ENCODE measurements at places on chromosomes 3 and 15. TPM values are rescaled to one million over a fixed set of nuclear protein-coding genes. Genes with fewer than 3 reads are reported as not detected.

DNA sequence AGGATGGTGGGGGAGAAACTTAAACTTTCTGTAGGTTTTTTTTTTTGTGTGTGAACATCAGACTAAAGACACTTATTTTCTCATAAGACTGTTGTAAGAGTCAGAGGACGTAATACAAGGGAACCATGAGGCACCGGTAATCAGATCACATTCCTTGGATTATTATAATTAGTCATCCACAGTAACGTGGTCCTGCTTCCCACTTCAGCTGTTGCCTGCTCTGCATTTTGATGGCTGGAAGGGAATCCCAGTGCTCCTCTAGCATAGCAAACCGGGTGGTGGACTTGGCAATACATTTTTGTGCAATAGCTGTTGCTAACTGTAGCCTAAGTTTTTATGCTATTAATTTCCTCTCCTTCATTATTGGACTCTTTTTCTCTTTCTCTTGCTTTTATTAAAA is 294.8 kb downstream of the NR2F2 start:
- no peaks in the 10 kb centered on the region for H3K36me3 ChIP-seq
- H3K27me3 ChIP-seq, result no peaks in the 10 kb centered on the region
- H3K27ac ChIP-seq, result no peak overlapping the region
- no peaks in the 10 kb centered on the region for H3K4me1 ChIP-seq

GRCh38 chr3:141860766-141861513 is 15.5 kb upstream of the ATP1B3 start:
- H3K36me3 ChIP-seq, result no peaks in the 10 kb centered on the region
- H3K27me3 ChIP-seq, result no peaks in the 10 kb centered on the region
- peak; percentile 35 for DNase-seq
- no peak overlapping the region for H3K27ac ChIP-seq

DNA sequence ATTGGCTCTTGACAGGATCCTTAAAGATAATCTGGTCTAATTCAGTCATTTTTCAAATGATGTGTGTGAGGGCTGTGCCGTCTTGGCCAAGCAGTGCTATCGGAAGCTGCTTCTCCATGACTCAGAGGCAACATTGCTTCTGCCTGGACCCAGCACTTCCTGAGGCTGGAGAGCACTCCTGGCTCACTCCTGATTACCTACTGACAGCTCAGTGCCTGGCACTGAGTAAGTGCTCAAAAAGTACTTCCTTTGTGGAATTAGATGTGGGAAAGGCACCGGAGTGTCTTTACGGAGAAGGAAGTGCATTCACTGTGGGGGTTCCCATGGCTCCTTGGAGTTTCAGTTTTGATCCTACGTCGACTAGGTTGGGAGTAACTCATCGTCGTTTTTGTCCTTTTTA is 86.9 kb upstream of the UBE3A start:
- no peaks in the 10 kb centered on the region for H3K36me3 ChIP-seq
- H3K27me3 ChIP-seq, result no peaks in the 10 kb centered on the region
- no peak overlapping the region for H3K27ac ChIP-seq
- H3K4me1 ChIP-seq, result no peaks in the 10 kb centered on the region
- no peak for DNase-seq

- no peaks in the 10 kb centered on the region for H3K36me3 ChIP-seq
- H3K27ac ChIP-seq, result no peak overlapping the region
- H3K4me3 ChIP-seq, result no peak overlapping the region
- no peak for DNase-seq
- H3K27me3 ChIP-seq, result no peaks in the 10 kb centered on the region
Measured at GRCh38 chr3:68771681-68772080, 160.7 kb downstream of the TAFA4 start.

DNA sequence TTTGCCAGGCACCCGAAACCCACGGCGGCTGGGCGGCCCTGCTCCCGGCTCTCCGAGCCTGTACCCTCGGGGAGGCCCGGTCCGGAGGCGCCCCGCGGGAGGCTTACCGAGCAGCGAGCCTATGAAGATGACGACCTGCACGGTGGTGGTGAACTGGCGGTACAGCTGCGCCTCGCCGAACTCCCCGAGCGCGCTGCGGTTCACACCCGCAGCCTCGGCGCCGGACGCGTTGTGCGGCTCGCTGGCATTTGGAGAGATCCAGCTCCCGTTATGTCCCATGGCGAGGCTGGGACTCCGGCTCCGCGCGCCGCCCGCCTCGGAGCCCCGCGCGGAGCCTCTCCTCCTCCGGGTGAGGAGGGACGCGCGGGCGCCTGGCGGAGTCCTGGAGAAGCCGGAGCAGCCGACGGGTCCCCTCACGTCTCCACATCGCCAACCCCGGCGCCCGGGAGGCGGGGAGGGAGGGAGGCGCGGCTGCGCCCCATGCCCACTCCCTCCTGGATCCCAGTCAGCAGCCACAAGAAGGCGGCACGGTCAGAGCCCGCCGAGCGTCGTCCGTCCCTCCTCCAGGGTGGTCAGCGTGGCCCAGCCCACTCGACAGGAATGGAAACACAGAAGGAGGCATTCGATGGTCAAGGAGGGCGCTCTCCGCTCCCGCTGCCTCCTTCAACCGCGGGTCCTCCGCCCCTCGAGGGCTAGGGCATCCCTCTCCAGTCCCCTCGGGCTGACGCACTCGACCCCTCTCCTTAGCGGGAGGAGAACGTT is at the start of gene GPR176:
Gene GPR176 (minus strand): TSS at position 519 of the 762 bp plus-strand sequence. CDS start 240 bp downstream, at position 279.
- DNase-seq, result peak; percentile 84
- H3K4me1 ChIP-seq, result peaks cover 4% of the 10 kb centered on the region
- peak within 1 kb of the TSS; percentile 59 for H3K27ac ChIP-seq
- H3K36me3 ChIP-seq, result no peaks in the 10 kb centered on the region
- peaks cover 4% of the 10 kb centered on the region for H3K27me3 ChIP-seq

GRCh38 chr15:47570881-47571640 is 146.2 kb upstream of the SEMA6D start:
- H3K27me3 ChIP-seq, result no peaks in the 10 kb centered on the region
- H3K4me3 ChIP-seq, result no peak overlapping the region
- H3K27ac ChIP-seq, result no peak overlapping the region
- no peak for DNase-seq
- H3K36me3 ChIP-seq, result no peaks in the 10 kb centered on the region
- no peaks in the 10 kb centered on the region for H3K4me1 ChIP-seq

DNA sequence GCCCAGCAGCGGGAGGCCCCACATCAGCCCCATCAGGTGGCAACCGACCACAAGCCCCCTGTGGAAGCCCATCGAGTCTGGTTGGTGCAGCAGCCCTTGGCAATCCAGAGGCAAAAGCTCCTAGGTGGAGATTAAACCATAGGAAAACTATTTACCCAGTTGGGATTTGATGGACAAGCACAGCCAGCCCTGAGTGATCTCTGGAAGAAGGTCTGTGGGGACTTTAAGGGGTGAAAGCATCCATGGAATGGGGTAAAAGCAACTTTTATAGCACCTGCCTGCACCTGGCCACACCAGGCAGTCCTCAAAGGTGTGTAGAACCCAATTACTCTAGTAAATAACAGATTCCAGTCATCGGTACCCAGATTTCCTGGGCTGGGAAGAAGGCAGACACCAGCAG is 206.3 kb downstream of the IGSF11 start:
- H3K27me3 ChIP-seq, result no peaks in the 10 kb centered on the region
- no peaks in the 10 kb centered on the region for H3K4me1 ChIP-seq
- no peak overlapping the region for H3K27ac ChIP-seq
- no peak for DNase-seq
- H3K4me3 ChIP-seq, result no peak overlapping the region

- no peak for DNase-seq
- H3K27ac ChIP-seq, result no peak overlapping the region
- H3K4me1 ChIP-seq, result no peaks in the 10 kb centered on the region
- no peak overlapping the region for H3K4me3 ChIP-seq
Measured at GRCh38 chr15:66815318-66815717, 113.3 kb downstream of the SMAD6 start.

DNA sequence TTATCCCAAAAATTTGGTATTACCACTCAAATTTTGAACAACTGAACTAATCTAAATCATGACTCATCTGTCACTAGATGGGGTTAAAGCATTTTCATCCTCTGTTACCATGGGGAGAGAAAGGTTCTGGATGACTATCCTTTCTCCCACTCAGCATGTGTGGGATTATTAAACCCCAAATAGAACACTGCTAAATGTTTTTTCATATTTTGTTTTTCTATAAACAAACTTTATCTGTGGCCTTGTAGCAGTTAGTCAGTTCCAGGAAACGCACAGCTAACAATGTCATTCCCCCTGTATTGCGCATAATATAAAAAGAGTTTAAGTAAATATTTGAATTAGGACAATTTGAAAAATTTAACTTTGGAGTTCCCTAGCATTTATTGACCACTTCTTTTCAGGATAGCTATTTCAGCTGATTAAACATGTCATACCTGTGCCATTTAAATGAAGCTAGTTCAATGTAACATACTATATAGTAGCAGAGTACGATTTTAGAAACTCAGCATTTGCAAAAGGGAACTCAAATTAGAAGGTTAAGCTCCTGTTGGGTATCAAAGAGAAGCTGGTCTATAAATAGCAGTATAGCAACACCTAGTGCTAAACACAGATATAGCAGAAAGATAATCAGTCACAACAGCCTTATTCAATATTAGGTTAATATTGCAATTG is 9.2 kb upstream of the TMEM212 start:
- no peak for DNase-seq
- H3K4me1 ChIP-seq, result no peaks in the 10 kb centered on the region
- no peak overlapping the region for H3K4me3 ChIP-seq
- no peak overlapping the region for H3K27ac ChIP-seq
- H3K27me3 ChIP-seq, result no peaks in the 10 kb centered on the region

- H3K4me1 ChIP-seq, result peaks cover 3% of the 10 kb centered on the region
- H3K4me3 ChIP-seq, result no peak overlapping the region
- H3K36me3 ChIP-seq, result no peaks in the 10 kb centered on the region
- no peaks in the 10 kb centered on the region for H3K27me3 ChIP-seq
- no peak overlapping the region for H3K27ac ChIP-seq
Measured at GRCh38 chr15:101025501-101025885, 106.3 kb downstream of the LRRK1 start.

- H3K4me3 ChIP-seq, result no peak overlapping the region
- H3K36me3 ChIP-seq, result peaks cover 3% of the 10 kb centered on the region
- DNase-seq, result no peak
- no peaks in the 10 kb centered on the region for H3K4me1 ChIP-seq
- no peaks in the 10 kb centered on the region for H3K27me3 ChIP-seq
- H3K27ac ChIP-seq, result peak overlapping the region; percentile 23
Measured at GRCh38 chr3:8573342-8573926, 71.2 kb downstream of the SSUH2 start.

DNA sequence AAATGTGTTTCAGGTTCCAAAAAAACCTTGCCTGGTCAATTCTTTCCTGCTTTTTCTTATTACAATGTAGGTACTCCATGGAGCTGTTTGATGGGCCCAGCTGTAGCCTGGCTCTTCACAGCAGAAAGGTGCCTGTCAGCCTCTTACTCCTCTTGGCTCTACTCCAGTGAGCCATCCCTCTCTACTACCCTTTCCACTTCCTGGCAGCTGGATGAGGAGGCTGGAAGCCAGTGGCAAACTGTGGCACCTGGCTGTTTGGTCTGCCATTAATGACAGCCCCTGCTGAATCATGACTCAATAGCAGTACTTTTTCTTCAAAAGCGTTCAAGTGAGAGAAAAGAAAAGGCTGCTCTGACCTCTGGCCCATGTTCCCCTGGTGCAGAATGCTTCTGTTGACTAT is 618.1 kb downstream of the PYDC2 start:
- H3K27ac ChIP-seq, result no peak overlapping the region
- no peaks in the 10 kb centered on the region for H3K36me3 ChIP-seq
- no peak for DNase-seq
- no peaks in the 10 kb centered on the region for H3K4me1 ChIP-seq
- no peak overlapping the region for H3K4me3 ChIP-seq

- no peak overlapping the region for H3K27ac ChIP-seq
- no peaks in the 10 kb centered on the region for H3K36me3 ChIP-seq
- H3K4me1 ChIP-seq, result no peaks in the 10 kb centered on the region
- H3K4me3 ChIP-seq, result no peak overlapping the region
- DNase-seq, result no peak
- no peaks in the 10 kb centered on the region for H3K27me3 ChIP-seq
Measured at GRCh38 chr3:17642474-17642873, 100.0 kb downstream of the TBC1D5 start.

DNA sequence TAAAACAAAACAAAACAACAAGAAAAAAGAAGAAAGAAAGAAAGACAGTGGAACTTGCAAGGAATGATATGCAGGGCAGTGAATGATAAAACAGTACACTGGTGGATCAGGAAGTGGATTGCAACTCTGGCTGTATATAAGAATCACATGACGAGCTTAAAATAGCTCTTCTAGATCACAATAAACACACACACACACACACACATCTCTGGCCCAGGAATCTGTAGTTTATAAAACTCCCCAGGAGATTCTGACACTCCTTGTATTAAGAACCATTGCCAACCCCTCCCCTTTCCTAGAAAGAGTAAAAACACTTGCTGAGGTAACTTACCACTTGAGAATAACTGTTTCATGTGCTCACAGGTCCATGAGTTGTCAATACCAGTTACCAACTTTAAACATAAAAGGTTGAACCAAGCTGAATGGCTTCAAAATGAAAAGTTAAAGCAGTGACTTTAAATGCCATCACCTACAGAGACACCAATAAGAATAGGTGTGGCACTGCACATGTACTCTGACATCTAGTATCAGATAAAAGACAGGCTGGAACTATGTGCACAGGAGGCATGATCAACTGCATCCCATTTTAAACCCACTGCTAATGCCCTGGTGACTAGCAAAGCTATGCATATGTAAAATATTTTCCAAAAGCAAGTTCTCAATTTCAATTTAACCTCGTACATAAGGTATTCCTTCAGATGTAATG is 3.9 kb downstream of the CPOX start:
- no peak overlapping the region for H3K27ac ChIP-seq
- no peaks in the 10 kb centered on the region for H3K27me3 ChIP-seq
- H3K36me3 ChIP-seq, result peaks cover 7% of the 10 kb centered on the region
- peaks cover 7% of the 10 kb centered on the region for H3K4me1 ChIP-seq

DNA sequence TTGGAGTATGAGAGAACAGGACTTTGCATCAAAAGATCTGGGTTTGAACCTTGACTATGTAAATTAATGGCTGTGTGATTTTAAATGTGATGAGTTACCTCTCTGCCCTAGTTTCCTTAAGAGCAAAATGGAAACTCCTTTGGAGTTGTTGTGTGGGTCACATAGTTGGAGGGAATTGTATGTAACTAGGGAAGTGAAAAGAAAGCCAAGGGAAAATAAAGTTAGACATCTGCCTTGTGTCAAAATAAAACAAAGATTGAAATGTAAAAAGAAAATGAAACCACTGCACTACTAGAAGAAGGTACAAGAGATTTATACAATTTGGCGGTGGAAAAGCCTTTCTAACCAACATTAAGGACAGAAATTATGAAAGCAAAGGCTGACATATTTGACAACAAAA is 1.7 kb upstream of the EHD4 start:
- H3K36me3 ChIP-seq, result no peaks in the 10 kb centered on the region
- H3K27me3 ChIP-seq, result no peaks in the 10 kb centered on the region
- peaks cover 10% of the 10 kb centered on the region for H3K4me1 ChIP-seq
- DNase-seq, result no peak
- H3K27ac ChIP-seq, result no peak overlapping the region

Gene FBXW12
- not detected for total RNA-seq

Gene CFAP20DC
- total RNA-seq, result 3.2 TPM

Gene SLC12A1
- total RNA-seq, result 201 TPM

Gene ZNF662
- total RNA-seq, result 12.8 TPM

Gene UBE2E1
- total RNA-seq, result 83.2 TPM
